ENCODE measurements at places on chromosomes 7 and 10. TPM values are rescaled to one million over a fixed set of nuclear protein-coding genes. Genes with fewer than 3 reads are reported as not detected.

DNA sequence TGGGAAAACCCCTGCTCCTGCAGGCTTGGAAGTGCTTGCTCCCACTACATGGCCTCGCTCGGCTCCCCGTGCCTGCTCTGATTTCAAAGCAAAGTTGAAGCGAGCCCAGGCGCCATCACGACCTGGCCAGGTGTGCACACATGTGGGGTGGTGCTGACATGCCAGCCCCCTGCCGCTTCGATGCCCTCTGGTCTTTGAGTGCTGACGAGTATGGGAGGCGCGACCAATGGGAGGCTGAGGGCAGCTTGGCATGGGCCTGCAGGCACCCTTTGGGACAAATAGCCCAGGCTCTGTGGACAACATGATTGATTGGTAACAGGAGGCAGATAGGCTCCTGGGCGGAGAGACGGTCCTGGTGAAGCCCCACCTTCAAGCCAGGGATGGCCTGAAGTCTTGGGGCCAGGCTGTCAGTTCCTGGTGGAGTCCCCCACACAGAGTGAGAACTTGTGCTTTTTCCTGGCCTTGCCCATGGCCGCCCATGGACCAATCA is 252.4 kb upstream of the SEMA3A start:
- DNase-seq, result no peak

- DNase-seq, result no peak
Measured at GRCh38 chr7:84510505-84510904, 315.9 kb upstream of the SEMA3A start.

GRCh38 chr7:94897541-94897940 is 9.9 kb upstream of the PPP1R9A start:
- DNase-seq, result no peak

DNA sequence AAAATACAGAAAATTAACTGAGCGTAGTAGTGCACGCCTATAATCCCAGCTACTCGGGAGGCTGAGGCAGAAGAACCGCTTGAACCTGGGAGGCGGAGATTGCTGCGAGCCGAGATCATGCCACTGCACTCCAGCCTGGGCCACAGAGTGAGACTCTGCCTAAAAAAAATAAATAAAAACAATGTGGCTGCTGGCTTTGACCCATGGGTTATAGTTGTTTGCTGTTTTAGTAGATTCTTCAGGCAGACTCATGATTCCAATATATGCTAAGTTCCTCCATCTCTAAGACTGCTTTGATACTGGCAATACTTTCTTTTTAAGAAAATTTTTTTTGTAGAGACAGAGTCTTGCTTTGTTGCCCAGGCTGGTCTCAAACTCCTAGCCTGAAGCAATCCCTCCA is 8.4 kb downstream of the OLAH start:
- no peak for DNase-seq

GRCh38 chr10:132943791-132944404 is 1.5 kb upstream of the CFAP46 start:
- no peak for DNase-seq

- DNase-seq, result no peak
Measured at GRCh38 chr7:158166386-158167340, 421.0 kb downstream of the PTPRN2 start.

DNA sequence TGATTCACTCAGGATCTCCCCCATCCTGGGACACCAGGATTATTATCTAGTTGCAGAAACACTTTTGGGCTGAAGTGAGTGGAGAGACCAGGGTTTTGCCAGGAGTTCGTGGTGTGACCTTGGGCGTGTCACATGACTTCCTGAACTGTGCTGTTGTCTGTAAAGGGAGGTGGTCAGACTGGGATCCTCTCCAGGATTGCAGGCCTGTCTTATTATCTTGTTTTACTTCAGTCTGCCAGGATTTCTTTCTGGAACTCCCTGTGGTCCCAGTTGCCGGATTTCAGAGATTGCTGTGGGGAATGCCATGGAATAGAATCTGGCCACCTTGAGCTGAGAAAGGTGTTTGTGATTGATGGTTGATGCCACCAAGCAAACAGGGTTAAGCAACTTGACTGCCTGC is 35.8 kb downstream of the CRCP start:
- DNase-seq, result peak; percentile 95

GRCh38 chr7:158463317-158463716 is 124.3 kb downstream of the PTPRN2 start:
- DNase-seq, result no peak

- no peak for DNase-seq
Measured at GRCh38 chr7:24882989-24883621, 96.9 kb downstream of the OSBPL3 start.

- DNase-seq, result no peak
Measured at GRCh38 chr7:48710995-48711394, 213.4 kb upstream of the CDC14C start.

GRCh38 chr10:103254538-103255325 is 9.0 kb downstream of the RPEL1 start:
- no peak for DNase-seq

DNA sequence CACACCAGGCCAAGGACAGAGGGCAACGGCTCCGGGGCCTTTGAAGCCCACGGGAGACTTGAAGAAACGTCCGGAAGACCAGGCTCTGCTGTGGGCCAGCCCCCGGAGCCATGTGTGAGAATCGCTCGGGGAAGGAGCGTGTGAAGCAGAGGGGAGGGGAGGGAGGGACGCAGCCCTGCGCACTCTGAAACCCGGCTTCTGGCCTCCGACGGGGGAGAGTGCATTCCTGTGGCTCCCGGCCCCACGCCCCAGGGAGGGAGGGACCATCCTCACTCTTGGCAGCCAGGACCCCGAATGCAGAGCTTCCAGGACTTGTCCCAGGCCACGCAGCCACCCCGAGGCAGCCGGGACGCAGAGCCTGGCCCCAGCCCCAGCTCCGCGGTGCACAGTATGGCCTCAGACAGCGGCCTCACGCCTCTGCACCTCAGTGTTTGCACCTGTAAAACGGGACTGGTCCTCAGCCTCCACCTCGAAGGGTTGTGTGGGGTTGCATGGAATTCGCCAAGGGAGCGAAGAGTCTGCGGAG is 67.4 kb downstream of the PDGFA start:
- no peak for DNase-seq

DNA sequence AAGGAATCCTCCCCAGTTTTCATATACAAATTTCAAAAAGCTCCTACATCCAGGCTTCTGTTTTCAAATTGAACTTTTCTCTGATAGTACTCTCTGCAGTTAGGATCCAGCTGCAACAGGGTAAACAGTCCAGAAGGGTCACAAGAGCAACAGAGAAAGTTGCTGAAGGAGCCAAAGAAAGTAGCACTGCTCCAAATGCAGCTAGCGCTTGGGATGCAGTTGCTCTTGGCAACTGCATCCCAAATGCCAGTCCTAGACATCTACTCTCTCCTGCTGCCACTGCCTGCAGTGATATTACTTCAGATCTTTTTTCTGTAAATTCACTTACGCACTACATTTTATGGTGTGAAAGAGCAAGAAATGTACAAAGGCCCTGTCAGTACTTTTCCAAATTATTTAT is 14.6 kb downstream of the GPR37 start:
- DNase-seq, result no peak

The CHST15 gene
- 12.8 TPM for polyA plus RNA-seq

The ERVW-1 gene
- polyA plus RNA-seq, result 17.5 TPM

The THAP5 gene
- 29.9 TPM for polyA plus RNA-seq

The TMEM213 gene
- polyA plus RNA-seq, result 0.09 TPM

The MPP7 gene
- 22.7 TPM for polyA plus RNA-seq

The AFAP1L2 gene
- polyA plus RNA-seq, result 7.4 TPM
